ENCODE measurements at places on chromosomes 2 and 18. TPM values are rescaled to one million over a fixed set of nuclear protein-coding genes. Genes with fewer than 3 reads are reported as not detected.
A peak's percentile ranks its signal among the peaks of the same experiment; 100 is the strongest.

Gene BBS5
- polyA plus RNA-seq: 0.36 TPM

- DNase-seq: peak; percentile 61
These were observed 19.4 kb upstream of the DUSP2 start for GRCh38 chr2:96164459-96165184.

Gene LBX2
- polyA plus RNA-seq: 0.82 TPM

Gene DAPL1
- polyA plus RNA-seq: not detected

Gene CCDC74B
- polyA plus RNA-seq: 15.1 TPM

DNA sequence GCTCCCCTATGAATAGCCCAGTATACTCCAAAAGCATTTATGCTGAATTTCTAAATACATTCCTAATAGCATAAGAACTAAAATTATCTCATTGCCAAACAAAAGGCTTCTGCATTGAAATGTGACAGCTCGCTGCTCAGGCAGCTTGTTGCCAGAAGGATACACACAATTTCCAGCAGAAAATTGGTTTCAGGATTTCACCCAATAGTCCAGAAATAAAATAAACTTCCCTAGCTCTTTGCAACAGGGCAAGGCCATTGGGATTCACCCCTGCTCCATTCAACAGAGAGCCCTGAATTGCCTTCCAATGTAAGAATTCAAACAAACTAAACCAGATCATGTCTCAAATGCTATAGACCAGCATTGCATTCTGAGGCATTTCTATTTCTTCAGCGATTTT is 70.7 kb downstream of the RBM43 start:
- DNase-seq: no peak

DNA sequence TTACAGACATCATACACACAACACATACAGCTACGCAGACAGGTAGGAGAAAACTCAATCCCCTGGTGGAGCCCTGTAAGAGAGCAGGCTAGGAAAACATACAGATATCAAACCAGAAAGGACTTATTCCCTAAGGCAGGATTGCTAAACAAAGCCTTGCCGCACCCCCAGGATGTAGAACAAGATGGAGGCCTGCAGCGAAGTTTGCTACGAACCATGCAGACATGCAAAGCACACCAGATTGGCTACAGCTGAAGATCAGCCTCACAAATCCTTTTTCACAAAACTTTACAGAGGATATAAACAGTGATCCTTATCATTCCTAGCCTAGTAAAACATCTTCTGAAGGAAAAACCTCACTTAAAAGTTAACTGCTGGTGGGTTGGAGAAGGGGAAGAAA is 28.3 kb downstream of the C18orf54 start:
- peak; percentile 19 for DNase-seq

DNA sequence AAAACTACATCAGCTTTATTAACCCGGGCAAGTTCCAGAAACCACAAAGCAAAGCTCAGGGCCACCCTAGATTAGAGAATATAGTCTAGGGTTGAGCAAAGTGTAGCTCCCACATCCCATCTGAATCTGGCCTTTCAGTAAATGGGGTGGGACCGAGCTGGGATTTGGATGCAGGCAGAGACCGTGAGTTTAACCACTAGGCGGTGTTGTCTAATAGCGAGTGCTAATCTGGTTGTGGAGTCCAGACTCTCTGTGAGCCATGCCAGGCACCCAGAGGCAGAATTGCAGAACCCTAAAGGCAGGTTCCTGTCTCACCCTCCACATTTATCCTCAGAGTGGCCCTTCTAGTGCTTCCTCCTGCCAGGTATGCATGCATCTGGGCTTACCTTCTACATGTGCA is 435.9 kb downstream of the TSN start:
- peak; percentile 88 for DNase-seq
